ENCODE measurements at places on chromosomes 6 and 20. TPM values are rescaled to one million over a fixed set of nuclear protein-coding genes. Genes with fewer than 3 reads are reported as not detected.

MYH7B gene
- not detected for total RNA-seq

WFDC12 gene
- not detected for total RNA-seq

PDYN gene
- total RNA-seq = not detected

SIRPA gene
- 14.9 TPM for total RNA-seq

NKX2-2 gene
- total RNA-seq = not detected

CALHM4 gene
- not detected for total RNA-seq

CST7 gene
- not detected for total RNA-seq

TDRD6 gene
- under 0.01 TPM for total RNA-seq

RAET1L gene
- not detected for total RNA-seq

SCUBE3 gene
- total RNA-seq = 0.22 TPM

COX4I2 gene
- total RNA-seq = not detected

ZSCAN23 gene
- total RNA-seq = 0.88 TPM

LHFPL5 gene
- not detected for total RNA-seq

SIGLEC1 gene
- under 0.01 TPM for total RNA-seq

ZBTB12 gene
- 1.4 TPM for total RNA-seq

PLCB4 gene
- 5.0 TPM for total RNA-seq

C20orf141 gene
- not detected for total RNA-seq

TGM3 gene
- total RNA-seq = not detected

ZNF334 gene
- 1.1 TPM for total RNA-seq

KCNK5 gene
- total RNA-seq = not detected

CDH4 gene
- 0.14 TPM for total RNA-seq

VWA7 gene
- 0.14 TPM for total RNA-seq

RBPJL gene
- total RNA-seq = not detected

TSBP1 gene
- not detected for total RNA-seq

KHDC1L gene
- not detected for total RNA-seq

ANGPT4 gene
- not detected for total RNA-seq

SLC35D3 gene
- 0.14 TPM for total RNA-seq

CASS4 gene
- total RNA-seq = under 0.01 TPM

KIF25 gene
- 0.14 TPM for total RNA-seq

OSTM1 gene
- 59.0 TPM for total RNA-seq

CLIC5 gene
- not detected for total RNA-seq

COL9A3 gene
- total RNA-seq = 0.43 TPM

CNPY3 gene
- total RNA-seq = 23.5 TPM

GOPC gene
- 46.8 TPM for total RNA-seq

THBD gene
- total RNA-seq = 7.9 TPM

TNFAIP3 gene
- 19.0 TPM for total RNA-seq

HMGCLL1 gene
- total RNA-seq = not detected

MACROD2 gene
- total RNA-seq = 0.88 TPM

All from placental pericyte (primary cell).